ENCODE measurements at places on chromosomes 7 and 10.

- DNase-seq = peak; percentile 94
Observed at GRCh38 chr10:78312197-78313047, 278.8 kb downstream of the RPS24 start.

- no peak for DNase-seq
Observed at GRCh38 chr10:88865281-88865876, 13.7 kb upstream of the ANKRD22 start.

DNA sequence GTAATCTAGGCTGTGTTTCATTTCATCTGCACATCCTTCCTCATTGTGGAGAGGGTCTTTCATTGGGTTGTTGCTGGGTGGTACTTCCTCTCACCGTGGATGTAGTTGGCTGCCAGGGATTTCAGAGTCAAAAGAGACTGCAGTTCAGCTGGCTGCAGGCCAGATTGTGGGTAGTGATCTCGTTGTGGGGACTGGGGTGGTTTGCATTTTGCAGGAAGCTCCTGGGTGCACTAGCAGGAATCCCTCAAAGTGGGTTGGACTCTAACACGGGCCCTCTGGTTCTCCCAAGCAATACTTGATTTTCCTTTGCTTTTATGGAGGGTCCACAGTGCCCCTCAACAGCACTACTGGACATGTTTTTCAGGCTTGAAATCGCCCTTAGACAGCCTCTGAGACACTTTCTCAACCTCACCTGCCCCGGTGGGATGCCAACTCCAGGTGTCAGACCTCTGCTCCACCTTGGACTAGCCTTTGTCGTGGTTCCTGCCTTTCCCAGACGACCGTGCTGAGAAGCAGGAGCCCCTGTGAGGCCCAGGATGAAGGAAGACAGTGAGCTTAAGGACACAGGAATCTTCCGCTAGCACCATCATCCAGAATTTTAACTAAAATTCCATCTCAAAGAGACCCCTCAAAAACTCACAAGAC is 23.9 kb upstream of the ZNF273 start:
- DNase-seq = no peak

GRCh38 chr7:128743112-128743772 is 4.1 kb downstream of the CALU start:
- no peak for DNase-seq

DNA sequence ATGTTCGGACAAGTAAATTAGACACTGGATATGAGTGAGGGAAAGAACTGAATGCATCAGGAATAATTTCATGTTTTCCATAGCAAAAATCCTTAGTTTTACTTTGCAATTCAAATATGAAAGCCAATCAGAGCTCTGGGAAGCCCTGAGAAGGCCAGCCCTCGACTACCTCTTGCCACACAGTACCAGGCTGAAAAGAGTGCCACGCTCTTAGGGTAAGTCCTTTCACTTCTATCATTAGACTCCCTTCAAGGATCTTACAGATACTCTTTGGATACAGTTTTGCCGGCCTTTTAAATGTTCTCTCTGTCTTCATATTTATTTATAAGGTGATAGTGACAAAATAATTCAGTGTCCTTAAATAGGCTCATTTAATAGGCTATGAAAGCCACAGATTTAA is 1.9 kb downstream of the COBL start:
- DNase-seq = no peak

DNA sequence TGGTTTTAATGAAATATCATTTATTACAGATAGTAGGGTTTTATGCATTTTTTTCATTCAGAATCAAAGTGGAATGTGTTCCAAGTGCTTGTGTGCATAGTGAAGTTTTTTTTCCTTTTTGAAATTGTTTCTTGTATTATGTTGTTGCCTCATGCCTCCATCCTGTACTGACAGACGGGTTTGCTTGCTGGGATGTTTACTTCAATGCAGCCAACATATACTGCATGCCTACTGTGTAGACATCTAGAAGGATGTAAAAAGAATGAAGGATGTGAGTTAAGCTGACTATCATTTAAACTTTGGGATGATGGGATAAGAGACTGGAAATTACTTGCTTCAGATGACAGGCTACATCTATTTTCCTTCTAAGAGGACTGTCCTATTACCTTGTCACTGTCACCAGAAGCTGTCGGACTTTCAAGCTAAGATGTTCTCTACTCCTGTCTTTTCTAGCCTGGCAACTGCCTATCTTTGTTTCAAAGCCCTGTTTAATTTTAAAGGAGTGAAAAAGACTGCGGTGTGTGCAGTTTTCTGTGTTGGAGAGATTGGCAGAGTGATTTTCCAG is 243.7 kb downstream of the CDK14 start:
- DNase-seq = no peak

- no peak for DNase-seq
Observed at GRCh38 chr7:131087756-131088658, 239.7 kb upstream of the MKLN1 start.

DNA sequence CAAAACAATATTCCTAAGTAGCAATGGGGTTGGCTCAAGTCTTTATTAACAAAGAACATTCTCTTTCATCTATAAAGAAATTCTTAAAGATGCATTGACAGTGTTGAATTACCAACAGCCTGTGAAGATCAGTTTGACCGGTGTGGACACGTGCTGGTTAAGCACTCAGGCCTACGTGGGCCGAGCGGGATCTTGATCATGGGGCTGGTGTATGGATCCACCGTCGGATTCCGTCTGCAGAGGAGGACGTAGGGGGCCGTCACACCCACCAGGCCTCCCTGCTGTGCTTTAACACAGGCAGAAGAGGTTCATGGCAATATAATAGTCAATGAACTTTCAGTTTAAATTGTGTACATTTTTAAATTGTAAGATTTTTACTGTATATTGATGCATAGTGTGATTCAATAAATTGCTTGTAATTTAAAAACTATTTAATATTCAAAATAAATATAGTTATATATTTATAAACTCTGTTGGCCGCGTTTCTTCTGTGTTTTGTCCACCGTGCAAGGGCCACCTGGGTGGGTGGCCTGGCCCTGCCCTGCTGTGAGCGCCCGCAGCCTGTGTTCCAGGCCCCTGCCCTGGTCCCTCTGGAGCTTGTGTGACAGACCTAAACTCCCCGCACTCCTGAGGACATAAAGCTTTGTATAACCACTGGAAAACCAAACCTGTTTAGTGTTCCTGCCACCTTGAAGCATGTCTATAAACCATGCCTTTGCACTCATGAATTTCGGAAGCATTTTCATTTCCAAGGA is 1.9 kb upstream of the BHLHA15 start:
- no peak for DNase-seq

DNA sequence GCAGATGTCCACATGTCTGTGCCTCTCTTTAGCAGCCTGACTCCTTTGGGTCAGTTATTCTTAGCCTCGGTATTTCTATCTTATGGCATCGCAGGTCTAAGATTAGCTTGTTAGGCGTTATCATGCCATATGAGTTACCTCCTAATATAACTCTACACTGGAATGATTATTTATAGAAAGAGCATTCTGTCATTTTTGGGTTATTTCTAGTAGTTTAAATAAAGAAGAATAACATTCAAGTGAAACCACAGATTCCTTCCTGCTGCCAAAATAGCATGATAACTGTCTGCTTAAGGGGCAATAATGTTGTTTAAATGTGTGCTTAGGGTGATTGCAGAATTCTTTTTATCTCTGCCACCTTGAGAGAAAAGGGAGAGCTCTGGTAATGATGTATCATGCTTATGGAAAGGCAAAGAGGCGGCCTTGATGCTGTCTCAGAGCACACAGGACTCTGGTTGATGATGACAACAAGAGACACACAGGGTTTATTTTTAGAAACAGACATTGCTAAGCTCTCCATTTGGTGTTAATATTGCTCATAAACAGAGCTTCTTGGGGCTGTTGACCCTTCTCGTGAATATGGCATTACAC is 10.4 kb downstream of the HDAC9 start:
- no peak for DNase-seq

- DNase-seq = peak; percentile 78
Observed at GRCh38 chr7:151244196-151244840, 4.2 kb downstream of the SMARCD3 start.

- DNase-seq = no peak
Observed at GRCh38 chr10:103564776-103565520, 71.4 kb downstream of the NEURL1 start.

DNA sequence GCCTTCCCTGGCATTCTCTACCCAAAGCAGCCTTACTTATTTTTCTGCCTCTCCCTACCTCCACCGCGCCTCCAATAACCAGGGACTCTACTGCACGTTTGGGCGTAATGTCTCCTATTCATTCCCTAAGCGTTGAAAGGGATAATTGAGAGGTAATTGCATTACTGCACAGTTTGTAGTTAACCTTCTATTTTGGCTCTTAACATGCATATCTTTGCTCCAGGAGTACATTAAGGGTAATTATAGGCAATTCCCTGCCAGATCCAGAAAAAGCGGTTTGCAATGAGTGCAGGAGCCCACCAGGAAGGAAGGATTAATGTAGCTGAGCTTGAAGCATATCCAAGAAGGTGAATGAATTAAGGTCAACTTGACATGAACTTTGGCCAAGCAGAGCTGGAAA is 558.4 kb downstream of the TYW1 start:
- DNase-seq = no peak

- no peak for DNase-seq
Observed at GRCh38 chr7:101720324-101720723, 91.2 kb upstream of the MYL10 start.

DNA sequence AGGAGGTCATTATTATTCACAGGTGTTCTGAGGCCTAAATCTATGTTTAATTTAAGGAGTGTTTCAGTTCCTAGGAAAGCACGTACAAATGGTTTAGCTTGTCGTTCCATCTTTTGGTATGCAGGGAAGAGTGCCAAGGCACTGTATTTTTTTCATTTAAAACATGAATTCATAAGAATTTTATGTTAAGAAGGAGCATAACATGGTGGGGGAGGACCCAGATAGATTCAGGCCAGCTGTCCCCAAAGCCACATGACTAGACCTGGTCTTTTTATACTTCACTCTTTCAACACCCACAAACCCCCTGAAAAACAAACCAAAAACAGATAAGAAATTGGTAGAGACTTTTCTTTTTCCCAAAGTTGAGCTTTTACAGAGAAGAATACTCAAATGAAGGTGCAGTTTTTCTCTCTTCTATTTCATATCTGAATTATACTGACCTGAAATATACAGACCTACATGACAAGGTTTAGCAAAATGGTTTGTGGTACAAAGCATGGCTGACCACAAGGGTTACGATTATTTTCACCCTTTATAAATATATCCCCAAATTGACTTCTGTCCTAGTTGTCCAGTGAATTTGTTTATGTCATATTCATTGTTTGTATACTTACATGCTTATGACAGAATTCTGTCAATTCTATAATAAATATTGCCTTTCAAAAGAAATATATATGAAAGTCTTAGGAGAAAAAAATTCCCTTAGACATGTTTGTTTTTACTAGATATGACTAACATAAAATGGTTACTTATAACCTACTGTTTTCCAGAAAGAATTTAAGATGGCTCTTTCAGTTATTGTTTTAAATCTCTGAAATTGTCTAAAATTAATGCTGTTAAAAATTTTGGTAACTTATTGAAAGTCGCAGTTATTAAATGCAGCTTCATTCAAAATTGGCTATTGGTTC is 71.3 kb downstream of the AP3M1 start:
- no peak for DNase-seq

- DNase-seq = no peak
Observed at GRCh38 chr7:118855290-118855689, 630.8 kb downstream of the ANKRD7 start.

DNA sequence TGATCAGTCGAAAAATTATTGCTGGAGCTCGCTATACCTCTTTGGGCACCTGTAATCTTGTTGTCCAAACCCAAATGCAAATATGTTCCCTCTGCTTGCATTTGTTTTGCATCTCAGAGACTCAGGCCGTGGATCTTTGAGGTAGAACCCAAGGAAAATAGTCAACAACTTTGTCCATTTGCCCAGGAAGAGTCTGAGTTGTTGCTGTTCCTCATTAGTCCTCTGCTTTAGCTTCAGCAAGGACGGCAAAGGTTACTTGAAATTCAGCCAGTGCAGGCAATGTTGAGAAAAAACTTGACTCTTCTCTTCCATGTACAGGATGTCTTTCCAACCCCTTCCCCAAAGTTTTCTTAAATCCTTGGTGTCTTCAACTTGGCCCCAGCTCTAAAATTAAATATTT is 45.8 kb downstream of the PDK4 start:
- DNase-seq = no peak

GRCh38 chr7:137480401-137480800 is 136.9 kb upstream of the PTN start:
- DNase-seq = no peak

DNA sequence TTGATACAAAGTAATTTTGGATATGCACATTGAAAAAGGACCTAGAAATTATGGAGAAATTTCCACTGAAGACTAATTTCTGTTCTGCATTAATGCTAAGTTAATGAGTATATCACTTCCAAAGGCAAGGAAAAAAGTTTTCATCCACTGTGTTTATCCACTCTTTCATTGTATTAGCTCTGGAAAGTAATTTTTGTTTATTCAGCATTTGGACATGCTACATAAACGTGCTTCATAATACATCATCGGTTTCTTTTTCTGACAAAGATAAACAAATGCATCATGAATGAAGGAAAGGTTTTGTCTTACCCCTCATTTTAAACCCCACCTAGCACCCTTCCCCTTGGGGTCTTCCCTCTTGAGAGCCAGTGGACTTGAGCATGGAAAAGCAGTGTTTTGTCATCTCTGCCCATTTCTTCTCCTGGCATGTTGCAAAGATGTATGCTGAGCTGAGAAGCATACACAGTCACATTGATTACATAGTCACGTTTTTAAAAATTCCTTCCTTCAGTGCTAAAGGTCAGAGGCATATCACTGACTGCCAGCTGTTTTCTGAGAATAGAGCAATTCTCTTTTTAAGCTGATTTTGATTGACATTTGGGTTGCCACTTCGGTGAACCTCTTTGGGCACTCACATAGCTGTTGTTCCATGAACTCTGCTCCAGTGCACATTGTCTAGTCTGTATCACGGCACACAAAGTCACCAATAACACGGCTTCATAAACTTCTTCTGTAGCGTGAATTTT is 65.9 kb upstream of the C7orf33 start:
- DNase-seq = no peak

GRCh38 chr10:20658158-20658557 is 239.0 kb downstream of the NEBL start:
- DNase-seq = no peak

GRCh38 chr7:150417863-150418262 is 32.6 kb upstream of the GIMAP8 start:
- DNase-seq = no peak

- no peak for DNase-seq
Observed at GRCh38 chr10:110437761-110438341, 59.9 kb upstream of the DUSP5 start.

DNA sequence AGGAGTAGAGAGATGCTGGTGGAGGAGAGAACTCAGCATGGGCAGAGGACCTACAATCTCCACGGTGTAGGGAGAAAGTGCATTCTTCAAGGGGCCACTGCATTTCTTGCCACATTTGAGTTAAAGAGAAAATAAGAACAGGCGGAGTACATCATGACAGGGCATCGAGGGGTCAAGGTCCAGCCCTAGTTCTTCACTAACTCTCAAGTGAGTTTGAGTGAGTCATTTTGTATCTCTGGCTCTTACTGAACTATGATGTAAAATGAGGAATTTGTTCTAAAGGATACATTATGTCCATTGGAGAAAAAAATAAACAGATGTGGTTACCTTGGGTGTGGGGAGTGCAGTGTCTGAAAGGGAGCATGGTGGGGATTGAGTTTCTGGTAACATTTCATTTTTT is 182.9 kb downstream of the XPNPEP1 start:
- DNase-seq = peak; percentile 13

GRCh38 chr10:100253041-100253440 is 14.4 kb downstream of the CWF19L1 start:
- DNase-seq = no peak
